ENCODE measurements at places on chromosomes 11 and 22.
A peak's percentile ranks its signal among the peaks of the same experiment; 100 is the strongest.

- DNase-seq = no peak
Measured at GRCh38 chr11:2447253-2447950, 2.6 kb downstream of the KCNQ1 start.

- no peak for DNase-seq
Measured at GRCh38 chr11:34805937-34806336, 110.2 kb downstream of the APIP start.

- no peak for DNase-seq
Measured at GRCh38 chr11:116830184-116830912, 641 bp downstream of the APOC3 start.

- DNase-seq = no peak
Measured at GRCh38 chr22:47282851-47283250, 520.4 kb downstream of the TBC1D22A start.

DNA sequence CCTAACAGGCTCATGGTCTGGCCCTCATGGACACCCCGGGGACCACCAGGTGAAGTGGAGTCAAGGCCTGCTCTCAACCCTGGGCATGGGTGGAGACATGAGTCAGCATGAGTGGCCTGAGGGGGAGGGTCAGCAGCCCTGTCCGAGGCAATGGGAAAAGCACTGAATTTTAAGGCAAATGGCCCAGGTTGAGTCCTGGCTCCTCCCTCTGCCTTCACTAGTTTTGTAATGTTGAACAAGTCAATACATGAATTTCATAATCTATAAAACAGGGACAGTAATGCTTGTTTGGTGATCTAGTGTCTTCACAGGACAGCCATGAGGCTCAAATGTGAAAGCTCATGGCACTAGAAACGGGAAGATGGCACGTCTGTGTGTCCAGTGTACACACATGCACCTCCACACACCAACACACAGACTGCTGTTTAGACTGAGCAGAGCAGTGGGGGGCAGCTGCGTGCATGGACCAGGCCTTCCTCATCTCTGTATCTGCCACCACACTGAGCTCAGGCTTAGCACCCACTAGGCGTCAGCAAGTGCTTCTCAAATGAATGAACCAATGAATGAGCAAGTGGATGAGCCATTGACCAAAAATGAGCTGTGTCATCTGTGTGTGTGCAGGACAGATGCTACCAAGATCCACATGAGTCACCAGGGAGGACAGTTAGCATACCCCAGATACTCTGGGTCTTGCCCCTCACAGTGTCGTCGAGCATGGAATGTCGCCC lies 63.4 kb downstream of the NRXN2 start:
- DNase-seq = peak; percentile 73

DNA sequence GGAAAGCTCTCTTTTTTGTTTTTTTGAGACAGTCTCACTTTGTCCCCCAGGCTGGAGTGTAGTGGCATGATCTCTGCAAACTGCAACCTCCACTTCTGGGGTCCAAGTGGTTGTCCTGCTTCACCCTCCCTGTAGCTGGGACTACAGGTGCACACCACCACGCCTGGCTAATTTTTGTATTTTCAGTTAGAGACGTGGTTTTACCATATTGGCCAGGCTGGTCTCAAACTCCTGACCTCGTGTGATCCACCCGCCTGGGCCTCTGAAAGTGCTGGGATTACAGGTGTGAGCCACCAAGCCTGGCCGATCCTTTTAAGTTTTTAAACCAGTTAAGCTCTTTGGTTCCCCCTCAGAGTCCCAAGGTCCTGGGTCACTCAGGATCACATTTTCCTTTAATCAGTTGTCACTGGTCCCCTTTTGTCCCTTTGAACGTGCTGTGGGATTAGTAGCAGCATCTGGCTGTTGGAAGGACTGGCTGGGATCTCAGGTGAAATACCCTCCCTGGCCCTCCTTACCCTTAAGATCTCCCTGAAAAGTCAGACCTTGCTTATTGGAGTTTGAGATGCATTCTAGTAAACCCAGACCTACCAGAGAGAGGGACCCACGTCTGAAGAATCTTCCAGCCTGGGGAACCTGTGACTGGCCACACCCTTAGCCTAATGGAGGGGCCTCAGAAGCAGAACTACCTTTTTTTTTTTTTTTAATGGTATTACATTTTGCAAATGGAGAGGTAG lies 8.1 kb downstream of the MALAT1 start:
- no peak for DNase-seq

DNA sequence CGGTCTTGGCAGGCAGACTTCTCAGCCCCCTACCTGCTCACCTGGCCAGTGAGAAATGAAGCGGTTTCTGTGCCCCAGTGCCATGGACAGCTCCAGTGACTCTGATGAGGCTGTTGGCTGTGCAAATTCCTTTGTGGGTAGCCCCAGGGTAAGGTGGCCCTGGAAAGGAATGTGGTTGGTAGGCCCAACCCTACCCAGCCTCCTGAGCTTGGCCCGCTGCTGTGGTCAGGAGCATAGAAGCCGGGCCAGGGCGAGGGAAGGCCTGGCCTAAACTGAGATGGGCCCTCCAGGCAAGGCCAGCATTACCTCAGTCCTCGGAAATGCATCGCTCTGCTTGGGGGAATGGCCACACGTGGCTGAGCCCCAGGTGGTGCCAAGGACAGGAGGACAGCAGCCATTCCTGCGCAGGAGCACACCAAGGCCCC lies 16.9 kb downstream of the DAGLA start:
- no peak for DNase-seq

- no peak for DNase-seq
Measured at GRCh38 chr11:123052901-123053721, 8.8 kb downstream of the HSPA8 start.

DNA sequence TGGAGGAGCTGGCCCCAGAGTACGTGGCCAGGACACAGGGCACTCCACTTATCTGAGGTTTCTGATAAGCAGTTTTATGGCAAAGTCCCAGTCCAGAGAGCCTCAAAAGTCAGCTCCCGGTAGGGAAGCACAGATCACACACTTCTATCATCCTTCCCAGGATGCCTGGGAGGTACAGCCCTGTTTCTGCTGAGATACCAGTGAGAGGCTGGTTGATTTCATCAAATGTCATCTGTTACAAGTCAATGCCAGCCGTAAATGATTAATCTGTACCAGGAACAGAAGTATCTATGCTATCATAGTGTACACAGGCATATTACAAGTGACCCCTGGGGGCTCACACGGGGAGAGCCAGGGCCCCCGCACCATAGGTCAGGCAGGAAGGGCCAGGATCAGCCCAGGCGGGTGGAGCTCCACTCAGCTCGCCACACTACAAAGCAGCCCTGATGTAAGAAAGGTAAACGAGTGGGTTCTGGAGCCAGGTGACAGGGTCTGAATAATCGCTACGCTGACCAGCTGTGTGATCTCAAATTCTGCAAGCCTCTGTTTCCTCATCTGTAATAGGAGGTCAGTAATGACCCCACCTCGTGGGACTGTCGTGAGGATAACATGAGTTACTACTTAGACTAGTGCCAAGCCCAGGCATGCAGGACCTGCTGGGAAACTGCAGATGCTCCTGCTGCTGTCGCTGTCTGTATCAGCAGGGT lies 17.6 kb downstream of the PLA2G6 start:
- no peak for DNase-seq

GRCh38 chr11:67561971-67562619 lies 21.5 kb upstream of the GSTP1 start:
- no peak for DNase-seq
